ENCODE measurements at places on chromosomes 7 and 10.
A peak's percentile ranks its signal among the peaks of the same experiment; 100 is the strongest.

GRCh38 chr7:116530107-116530820 lies 5.4 kb downstream of the CAV1 start:
- no peak for DNase-seq

- no peak for DNase-seq
These were observed 38.7 kb upstream of the RET start for GRCh38 chr10:43037942-43038782.

DNA sequence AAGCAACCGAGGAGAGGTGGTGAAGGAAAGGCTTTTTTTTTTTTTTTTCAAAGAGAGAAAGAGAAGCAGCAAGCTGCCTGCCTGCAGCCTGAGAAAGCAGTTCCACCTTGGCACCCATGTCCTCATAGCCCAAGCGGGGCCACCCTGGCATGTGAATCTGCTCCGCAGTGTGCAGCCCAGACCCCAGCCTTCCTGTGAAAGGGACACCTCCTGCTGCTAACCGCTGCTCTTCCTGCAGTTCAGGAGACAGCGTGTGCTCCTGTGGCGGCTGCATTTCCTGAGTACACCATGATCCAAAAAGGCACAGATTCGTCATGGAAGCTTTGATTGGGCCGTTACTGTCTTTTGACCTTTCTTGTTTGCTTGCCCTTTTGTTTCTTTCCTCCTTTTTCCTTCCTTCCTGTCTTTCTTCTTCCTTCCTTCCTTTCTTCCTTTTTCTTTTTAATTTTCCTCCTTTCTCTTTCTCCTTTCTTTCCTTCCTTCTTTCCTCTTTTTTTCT lies 38.1 kb downstream of the IKZF1 start:
- no peak for DNase-seq

- DNase-seq = no peak
These were observed 99.3 kb upstream of the THSD7A start for GRCh38 chr7:11931307-11931706.

DNA sequence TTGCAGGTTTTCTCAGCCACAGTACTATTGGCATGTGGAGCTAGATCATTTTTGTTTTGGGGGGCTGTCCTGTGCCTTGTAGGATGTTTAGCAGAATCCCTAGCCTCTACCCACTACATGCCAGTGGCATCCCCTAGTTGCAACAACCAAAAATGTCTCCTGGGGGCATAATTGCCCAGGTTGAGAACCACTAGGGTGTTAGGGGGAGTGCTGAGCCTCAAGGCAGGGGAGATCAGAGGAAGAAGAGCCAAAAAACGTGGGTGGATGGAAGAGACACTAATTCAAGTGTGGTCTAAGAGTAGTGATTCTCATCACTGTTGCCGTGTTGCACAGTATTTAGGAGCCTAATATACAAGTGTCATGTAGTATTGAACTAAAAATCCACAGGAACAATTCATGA lies 31.7 kb upstream of the CCNY start:
- DNase-seq = no peak

DNA sequence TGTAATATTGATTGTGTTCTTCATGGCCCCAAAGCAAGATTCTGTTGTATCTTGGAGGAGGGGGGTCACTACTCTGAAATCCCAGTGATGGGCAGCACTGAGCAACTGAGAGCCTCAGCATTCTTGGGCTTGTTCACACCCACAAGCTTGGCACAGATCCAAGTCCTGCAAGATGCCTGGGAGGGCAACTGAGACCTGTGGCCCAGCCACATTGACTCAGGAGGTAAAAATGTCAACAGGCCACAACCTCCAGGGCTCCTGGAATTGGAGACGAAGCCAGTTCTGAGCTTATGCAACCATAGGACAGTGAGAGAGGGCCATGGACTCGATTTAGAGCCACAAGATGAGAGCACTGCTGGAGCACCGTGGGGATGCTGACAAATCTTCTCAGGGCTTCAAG lies 3.1 kb upstream of the DOCK1 start:
- no peak for DNase-seq

GRCh38 chr10:470339-471003 lies 219.0 kb downstream of the DIP2C start:
- no peak for DNase-seq

DNA sequence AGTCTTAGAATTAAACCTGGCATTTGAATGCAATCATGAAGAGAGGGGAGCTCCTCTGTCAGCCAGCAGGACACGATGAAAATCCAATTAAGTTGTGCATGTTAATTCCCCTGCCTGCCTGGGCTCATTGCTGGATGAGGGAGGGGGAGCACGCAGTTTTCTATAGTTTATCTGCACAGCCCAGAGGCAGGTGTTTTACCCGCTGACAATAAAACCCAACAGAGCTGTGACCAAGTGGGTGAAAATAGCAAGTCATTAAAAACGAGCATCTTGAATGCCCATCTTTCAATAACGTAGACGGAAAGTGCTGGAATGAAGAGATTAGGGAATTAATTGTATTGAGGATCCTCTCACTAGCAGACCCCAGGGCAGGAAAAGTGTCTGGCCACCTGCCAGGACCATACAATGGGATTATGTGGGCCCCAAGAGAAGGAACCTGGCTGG lies 100.1 kb upstream of the FAM20C start:
- no peak for DNase-seq

- peak; percentile 15 for DNase-seq
These were observed 29.9 kb upstream of the HNRNPH3 start for GRCh38 chr10:68301790-68302502.

GRCh38 chr10:62573929-62574328 lies 199.8 kb downstream of the ZNF365 start:
- DNase-seq = no peak

- no peak for DNase-seq
These were observed 167.2 kb downstream of the LCOR start for GRCh38 chr10:96999337-96999736.

DNA sequence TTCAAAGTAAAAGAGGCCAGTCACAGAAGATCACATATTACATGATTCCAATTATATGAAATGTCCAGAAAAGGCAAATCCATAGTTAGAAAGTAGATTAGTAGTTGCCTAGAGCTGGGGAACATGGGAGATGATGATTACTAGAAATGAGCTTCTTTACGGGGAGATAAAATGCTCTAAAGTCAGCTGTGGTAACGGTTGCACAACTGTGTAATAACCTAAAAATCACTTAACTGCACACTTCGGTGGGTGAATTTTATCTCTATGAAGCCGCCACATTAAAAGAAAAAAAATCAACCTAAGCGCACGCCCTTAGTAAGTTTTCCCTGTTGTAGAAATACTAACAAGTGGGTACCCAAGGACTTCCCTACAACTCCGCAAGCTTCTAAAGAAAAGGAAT lies 15.9 kb downstream of the XRCC2 start:
- DNase-seq = no peak

GRCh38 chr10:32046151-32046550 lies 10.1 kb downstream of the KIF5B start:
- no peak for DNase-seq

- no peak for DNase-seq
These were observed 17.7 kb upstream of the MINDY3 start for GRCh38 chr10:15877836-15878576.

DNA sequence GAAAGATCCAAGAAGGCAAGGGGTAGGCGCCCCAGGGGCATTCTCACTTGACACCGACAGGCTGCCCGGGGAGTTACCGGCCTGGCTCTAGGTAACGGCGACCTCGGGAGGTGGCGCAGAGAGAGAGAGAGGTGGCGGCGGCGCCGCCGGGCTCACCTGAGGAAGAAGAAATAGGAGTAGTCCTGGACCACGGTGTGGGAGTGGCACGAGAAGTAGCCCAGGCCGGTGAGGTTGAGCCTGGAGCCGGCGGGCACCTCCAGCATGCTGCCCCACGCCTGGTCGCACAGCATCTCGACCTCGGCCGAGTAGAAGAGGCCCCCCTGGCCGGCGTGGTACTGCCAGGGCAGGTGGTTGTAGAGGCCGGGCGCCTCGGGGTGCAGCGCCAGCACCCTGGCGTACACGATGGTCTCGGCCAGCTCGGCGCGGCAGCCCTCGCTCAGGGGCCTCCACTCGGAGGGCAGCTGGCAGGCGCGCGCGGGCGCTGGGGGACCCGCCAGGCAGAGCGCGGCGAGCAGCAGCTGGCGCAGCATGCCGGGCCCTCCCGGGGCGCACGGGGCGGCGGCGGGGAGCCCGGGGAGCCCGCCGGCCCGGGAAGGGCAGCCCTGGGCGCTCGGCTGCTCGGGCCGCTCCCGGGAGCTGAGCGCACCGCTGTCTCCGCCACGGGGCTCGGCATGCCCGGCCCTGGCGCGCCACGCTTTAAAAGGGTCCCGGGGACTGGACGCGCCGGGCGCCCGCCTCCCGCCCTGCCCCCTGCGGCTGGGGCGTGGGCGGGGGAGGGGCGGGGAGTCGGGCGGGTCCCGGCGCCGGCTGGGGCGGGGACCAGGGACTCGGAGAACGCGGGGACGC lies at the start of gene CCDC3:
Gene CCDC3, minus strand, starts transcription at position 673 of the 846 bp plus-strand sequence. Its CDS starts 143 bp downstream, at position 530.
- no peak for DNase-seq

- no peak for DNase-seq
These were observed 141.0 kb downstream of the PLXNA4 start for GRCh38 chr7:132435016-132435990.

- DNase-seq = no peak
These were observed 15.8 kb downstream of the TBXAS1 start for GRCh38 chr7:139844779-139845442.

DNA sequence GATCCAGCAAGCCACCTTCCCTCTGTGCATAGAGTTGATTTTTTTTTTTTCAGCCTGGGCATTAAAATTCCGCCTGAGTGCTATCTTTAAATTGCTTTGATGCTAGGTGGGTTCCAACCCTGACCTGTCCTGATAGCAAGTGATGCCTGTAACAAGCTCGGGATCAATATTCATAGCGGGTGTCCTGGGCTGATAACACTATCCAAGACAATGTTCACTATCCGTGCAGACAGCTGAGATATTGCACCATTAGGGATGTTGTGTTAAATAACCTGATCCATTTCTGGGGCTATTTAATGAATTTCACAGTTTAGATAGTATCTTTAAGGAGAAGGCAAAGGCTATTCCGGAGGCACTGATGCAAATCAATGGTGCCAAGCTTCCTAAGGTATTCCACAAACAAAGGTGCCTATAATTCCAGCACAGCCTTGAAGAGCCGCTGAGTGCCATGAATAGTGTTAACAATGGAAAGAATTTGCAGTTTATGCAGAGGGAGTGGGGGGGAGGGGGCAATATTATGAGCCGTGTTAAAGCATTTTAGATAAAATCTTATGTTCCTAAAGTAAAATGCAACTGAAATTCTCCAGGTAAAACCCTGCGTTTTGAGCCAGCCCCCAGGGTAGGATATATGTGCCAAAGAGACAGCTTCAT lies 4.2 kb upstream of the NKX1-2 start:
- no peak for DNase-seq

- DNase-seq = no peak
These were observed 24.8 kb upstream of the APBB1IP start for GRCh38 chr10:26413375-26413774.

DNA sequence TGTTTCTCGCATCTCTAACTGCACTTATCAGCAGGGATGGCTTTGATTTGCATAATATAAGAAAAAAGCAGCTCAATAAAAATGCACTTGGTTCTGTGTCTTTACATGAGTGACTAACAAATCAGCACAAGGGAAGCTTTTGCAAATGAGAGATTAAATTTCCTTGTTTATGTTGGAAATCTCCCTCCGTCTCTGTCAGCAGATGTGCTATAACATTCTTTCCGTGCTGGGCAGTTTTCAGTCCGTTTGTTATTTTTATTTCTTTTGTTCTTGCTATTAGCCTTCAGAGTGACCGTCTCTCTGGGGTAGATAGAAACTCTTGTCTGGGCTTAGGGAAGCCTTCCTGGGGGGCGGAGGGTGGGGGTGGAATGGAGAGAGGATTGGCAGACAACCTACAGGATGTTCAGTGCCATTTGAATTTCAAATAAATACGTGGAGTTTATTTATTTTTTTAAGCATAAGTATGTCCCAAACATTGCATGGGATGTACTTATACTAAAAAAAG lies 96.0 kb downstream of the GATA3 start:
- DNase-seq = no peak

GRCh38 chr10:132300582-132300981 lies 7.2 kb downstream of the STK32C start:
- DNase-seq = no peak

GRCh38 chr10:104844073-104844472 lies 203.0 kb downstream of the SORCS3 start:
- DNase-seq = no peak

- no peak for DNase-seq
These were observed 49.9 kb downstream of the ARMC3 start for GRCh38 chr10:22977751-22978150.

- no peak for DNase-seq
These were observed 170.8 kb downstream of the DNAJC1 start for GRCh38 chr10:21832821-21833130.

- DNase-seq = no peak
These were observed at the start of gene SLC18A3 for GRCh38 chr10:49610114-49610457. Gene SLC18A3 (plus strand): TSS chr10:49610310. CDS start chr10:49610741, 431 bp downstream.

DNA sequence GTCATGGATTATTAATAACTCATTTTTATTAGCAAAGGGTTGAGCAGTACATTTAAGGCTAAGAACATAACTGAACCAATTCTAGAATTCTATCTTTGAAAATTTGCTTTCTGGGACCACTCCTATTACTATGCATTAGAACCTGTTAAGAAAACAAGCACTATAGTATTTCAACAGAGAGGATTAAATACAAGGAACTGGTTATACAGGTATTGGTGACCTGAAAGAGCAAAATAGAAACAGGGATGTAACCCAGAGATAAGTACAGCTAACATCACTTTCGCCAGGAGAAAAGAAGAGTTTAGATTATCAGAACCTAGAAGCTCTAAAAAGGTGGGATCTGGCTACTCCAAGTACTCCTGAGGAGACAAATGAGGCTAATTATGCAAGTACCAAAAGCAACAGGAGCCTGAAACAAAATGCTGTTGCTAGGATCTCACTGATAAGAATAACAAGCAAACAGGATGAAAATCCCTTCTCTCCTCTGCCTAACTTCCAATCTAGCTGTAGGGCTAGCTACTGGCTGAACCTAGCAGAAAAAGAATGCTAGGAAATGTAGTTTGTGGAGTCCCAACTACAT lies 32.1 kb upstream of the ELAPOR2 start:
- no peak for DNase-seq

DNA sequence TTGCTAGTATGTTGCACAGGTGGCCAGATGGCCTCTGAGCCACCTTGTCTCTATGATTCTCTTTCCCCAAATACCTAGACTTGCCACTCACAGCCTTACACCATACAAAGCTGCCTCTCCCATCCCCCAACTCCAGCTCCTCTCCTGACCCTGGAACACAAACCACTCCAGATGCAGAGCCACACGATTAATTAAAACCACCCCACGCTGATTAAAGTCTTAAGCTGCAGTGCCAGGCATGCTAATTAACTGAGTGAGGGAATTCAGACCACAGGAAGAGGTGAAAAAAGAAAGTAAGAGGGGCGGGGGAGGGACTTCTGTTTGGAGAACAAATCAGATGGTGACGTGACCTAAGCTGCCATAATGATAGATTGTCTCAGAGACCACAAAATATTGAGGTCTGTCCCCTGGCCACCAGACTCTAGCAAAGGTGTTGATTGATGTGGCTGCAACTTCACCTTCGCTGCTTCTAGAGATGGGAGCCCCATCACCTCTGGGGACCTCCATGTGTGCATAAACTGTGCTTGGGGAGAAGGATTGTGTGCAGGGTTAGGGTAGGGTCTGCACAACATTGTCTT lies 331.3 kb downstream of the PLXNA4 start:
- DNase-seq = no peak
